ENCODE measurements at places on chromosomes 5 and 9.

DNA sequence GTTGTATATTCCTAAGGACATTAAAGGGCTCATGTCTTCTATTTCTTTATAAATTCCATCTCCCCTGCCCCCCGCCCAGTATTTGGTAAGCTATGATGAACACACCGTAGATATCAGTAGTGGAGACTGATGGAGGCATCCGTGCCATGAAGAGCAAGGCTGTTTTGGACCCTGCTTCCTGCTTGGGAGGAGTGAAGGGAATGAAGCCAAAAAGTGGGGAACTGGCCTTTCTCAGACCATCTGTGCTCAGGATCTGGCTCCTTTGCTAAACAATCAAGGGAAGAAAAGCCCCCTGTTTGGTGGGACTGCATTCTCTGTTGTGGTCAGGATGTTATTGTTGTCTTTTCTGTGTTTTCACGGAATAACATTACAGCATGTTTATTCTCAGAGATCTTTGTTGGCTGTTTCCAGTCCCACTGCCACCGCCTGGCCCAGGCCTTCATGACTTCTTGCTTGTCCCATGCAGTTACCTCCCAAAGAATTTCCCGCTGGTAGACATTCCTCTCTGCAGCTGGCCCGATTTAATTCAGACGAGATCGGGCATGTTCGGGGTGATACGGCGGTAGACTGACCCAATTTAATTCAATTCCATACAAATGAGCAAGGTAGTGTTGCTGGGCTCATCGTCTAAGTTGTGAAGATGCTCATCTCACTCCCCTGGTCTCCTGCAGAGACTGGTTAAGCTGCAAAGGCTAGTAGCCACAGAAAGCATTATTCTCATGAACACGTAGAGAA, 31.4 kb upstream of the ANKH start:
- no peak for DNase-seq

- DNase-seq: peak; percentile 36
Measured at GRCh38 chr5:169534311-169534880, 49.2 kb upstream of the SPDL1 start.

- DNase-seq: no peak
Measured at GRCh38 chr9:2872250-2872930, 28.5 kb upstream of the PUM3 start.

DNA sequence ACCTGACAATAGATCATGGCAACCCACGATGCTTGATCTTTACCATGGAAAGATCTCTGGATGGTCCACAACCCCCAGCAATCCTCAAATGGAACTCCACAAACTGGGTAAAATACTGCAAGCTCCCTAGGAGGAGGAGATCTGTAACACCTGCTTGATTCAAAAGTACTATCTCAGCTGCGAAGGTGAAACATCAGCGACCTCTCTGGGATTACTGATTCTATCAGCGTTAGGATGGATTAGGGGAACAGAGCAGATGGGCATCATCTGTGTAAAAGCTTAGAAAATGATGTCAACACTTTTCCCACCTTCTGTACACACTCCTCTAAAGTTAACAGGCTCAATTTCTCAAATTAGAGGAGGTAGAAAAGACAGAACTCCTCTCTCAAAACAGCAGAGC, 31.5 kb upstream of the TRPC7 start:
- DNase-seq: no peak

DNA sequence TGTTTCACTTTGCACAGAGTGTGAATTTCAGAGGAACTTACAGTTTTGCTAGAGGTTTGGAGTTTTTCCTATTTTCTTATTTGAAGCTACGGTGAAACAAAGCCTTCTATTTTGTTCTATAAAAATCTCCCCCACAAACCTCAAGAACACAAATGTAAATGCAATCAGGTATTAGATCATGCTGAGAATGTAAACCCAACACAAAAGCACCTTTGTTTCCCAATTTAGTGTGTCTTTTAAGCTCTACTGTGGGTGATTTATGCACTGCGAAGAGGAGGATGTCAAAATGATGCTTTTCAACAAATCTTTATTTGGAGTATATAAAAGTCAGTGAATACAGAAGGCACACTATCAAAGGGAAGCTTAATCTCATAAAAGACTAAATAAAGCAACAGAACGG, 4.3 kb upstream of the DRD1 start:
- DNase-seq: no peak

All from AG04449 (cell line).